ENCODE measurements at places on chromosomes 3 and 15.

GRCh38 chr3:25117005-25117593 is 311.0 kb upstream of the RARB start:
- no peak for DNase-seq

- no peak for DNase-seq
Observed at GRCh38 chr3:8540456-8540855, 38.8 kb downstream of the LMCD1 start.

DNA sequence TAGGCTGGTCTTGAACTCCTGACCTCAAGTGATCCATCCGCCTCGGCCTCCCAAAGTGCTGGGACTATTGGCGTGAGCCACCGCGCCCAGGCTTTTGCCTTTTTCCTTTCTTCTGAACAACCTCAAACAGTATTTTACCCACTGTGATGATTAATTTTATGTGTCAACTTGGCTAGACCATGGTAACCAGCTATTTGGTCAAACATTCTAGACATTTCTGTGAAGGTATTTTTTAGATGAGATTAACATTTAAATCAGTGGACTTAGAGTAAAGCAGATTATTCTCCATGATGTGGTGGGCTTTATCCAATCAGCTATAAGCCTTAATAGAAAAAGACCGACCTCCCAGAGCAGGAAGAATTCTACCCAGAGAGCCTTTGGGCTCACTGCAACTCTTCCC is 6.0 kb downstream of the SPATA12 start:
- DNase-seq, result no peak

DNA sequence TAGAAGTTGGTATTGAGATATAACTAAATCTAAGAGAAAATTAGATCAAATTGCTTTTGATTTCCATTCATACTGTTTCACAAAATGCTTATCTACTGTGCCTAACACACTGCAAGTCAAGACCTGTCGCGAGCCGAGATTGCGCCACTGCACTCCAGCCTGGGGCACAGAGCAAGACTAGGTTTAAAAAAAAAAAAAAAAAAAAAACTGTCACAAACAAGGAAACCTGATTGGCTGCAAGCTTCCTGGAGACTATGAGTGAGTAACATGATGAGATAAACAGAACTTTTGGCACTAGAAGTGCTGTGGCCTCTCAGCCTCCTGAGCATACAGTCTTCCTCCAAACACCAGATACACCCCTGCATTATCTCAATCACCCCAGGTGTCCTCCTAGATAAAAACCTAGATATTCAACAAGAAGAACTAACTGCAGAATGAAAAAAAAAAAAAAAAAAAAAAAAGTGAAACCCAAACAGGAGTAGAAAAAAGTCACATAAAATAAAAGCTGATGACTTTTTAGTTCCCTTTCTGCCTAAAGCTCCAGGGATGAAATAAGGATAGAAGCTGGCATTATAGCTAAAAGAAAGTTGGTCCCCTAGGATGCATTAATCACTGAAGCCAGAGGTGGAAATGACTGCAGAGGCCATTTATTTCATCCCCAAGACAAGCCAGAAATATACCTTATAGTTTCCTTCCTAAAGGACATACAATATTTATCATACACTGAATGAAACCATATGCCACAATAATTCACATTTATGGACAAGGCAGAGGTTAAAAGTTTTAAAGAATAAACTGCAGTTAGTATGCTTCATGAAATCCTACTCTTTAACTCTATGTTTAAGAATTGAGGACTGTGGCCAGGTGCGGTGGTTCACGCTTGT is 82.4 kb downstream of the P3H2 start:
- DNase-seq, result no peak

DNA sequence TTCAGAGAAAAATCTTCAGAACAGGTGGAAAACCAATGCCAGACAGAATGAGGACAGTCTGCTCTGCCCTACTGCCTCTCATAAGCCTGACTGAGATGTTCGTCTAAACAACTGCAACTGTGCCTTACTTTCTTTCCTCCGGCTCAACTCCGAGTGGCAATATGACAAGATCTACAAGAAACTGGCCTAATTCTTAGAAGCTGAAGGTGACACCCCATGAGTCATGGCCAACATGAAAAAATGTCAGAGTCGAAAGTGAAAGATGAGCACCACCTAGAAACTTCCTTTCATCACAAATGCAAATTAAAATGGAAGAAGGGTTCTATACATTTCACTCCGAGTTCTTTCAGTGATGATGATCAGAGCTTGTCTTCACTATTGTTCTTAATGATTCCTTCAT is 12.9 kb downstream of the PCYT1A start:
- DNase-seq, result no peak

- no peak for DNase-seq
Observed at GRCh38 chr15:100341239-100341749, 481 bp downstream of the ADAMTS17 start.

- no peak for DNase-seq
Observed at GRCh38 chr15:40929660-40930429, 705 bp downstream of the DLL4 start.

GRCh38 chr3:149377408-149378364 is at the start of gene TM4SF1:
Gene TM4SF1, minus strand, starts transcription at chr3:149377649. Its CDS starts 102 bp downstream, at chr3:149377547.
- DNase-seq, result peak; percentile 68

DNA sequence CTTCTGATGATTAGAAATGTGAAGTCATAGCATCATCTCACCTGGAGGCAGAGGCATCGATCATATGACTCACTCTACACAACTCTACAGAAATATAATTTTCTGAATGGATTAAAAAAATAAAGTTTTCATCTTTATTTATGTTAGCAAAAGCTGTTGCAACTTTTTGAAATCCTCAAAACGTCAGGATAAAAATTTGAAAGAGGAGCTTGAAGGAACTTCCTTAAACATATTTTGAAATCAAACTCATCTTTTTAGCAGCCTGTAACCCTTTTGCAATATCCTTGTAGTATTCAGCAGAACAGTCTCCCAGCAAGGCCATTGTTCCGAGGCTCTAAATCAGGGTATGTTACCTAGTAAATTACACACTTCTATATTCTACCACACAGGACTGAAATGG is 985.4 kb downstream of the PLOD2 start:
- no peak for DNase-seq

- DNase-seq, result no peak
Observed at GRCh38 chr3:173823911-173824460, 426.4 kb downstream of the NLGN1 start.

DNA sequence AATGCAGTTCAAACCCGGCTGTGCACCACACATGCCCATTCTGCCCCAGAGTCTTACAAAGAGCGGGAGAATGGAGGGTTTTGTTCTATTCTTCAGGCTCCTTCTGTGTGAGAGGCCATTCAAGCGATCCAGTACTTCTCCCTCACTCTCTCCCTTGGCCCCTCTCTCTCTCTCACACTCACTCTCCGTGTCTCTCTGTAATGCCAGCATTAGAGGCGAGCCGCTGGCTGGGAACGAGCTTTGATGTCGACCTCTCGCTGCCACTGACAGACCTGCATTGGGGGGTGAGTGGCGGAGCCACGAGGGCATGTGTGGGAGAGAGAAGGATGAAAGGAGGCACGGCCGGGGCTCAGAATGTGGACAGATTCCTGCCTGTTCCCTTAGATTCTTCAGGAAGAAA is 231.7 kb upstream of the ARRDC4 start:
- no peak for DNase-seq

- peak; percentile 41 for DNase-seq
Observed at GRCh38 chr3:172869368-172869771, 118.8 kb downstream of the ECT2 start.

DNA sequence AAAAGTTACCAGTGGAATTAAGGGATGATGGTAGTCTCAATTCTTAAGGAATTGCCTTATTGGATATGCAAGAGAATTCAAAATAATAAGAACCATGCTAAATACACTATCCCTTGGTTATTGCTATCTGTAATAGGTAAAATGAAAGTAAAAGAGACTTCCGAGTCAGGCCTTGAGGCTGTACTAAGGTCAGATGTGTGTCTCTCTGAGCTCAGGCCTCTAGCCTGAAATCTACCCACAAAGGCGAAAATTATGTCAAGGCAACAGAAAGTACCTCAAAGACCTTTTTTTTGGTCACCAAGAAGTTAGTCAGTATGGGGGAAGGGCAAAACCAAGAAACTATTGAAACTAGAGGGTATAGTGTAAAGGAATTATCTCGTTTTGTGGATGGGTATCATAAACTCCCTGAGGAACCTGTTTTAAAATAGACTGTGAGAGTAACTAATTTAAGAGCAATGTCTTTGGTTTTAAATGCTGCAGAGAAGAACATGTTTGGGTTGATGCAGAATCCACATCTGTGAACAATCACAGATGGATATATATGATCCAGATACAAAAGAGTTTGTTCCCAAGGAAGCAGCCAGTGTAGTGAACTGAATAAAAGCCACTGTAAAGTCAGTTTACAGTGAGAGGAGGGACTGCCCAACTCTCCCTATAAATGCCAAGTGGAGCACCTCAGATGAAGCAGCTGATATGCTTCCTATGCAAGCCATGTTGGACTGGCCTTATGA is 382.3 kb upstream of the SEMA6D start:
- no peak for DNase-seq

DNA sequence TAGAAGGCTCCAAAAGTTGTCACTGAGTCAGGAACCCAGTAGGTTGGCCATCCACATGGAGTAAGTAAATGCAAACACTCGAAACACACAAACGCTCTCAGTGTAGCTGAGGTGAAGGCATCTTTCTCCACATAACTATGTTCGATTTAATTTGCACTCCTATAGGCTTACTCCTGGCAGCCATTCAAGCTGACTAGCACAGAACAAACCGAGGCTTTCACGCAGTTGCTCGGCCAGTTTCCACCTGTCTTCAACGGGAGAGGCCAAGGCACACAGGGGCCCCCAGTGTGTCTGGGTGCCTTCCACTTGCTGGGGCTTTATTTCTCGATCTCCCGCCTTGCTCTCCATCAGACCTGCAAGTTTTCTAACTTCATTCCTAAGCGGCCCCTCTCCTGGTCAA is 18.9 kb downstream of the RGMA start:
- DNase-seq, result no peak

- no peak for DNase-seq
Observed at GRCh38 chr15:94075349-94075748, 156.0 kb upstream of the MCTP2 start.

DNA sequence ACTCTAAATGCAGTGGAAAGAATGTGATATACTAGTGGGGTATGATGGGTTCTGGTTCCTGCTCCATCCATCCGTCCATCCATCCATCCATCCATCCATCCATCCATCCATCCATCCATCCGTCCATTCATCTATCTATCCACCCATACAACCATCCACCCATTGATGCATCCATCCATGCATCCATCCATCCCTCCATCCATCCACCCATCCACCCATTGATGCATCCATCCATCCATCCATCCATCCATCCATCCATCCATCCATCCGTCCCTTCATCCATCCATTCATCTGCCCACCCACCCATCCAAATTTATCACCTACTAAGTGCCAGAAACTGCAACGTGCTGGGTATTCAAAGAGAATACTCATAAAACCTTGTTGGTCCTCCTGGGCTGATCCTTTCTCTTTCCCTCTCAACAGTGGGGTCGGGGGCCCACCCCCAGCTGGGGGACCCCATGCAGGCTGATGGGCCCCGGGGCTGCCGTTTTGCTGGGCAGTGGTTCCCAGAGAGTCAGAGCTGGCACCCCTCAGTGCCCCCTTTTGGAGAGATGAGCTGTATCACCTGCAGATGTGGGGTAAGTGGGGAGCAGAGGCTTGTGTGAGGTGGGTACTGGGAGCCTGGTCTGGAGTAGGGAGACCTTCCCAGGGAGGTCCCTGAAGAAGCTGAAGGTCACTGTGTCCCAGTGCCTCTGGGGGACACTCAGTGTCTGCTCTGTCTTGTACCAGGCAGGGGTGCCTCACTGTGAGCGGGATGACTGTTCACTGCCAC is 8.5 kb downstream of the CHRD start:
- no peak for DNase-seq

DNA sequence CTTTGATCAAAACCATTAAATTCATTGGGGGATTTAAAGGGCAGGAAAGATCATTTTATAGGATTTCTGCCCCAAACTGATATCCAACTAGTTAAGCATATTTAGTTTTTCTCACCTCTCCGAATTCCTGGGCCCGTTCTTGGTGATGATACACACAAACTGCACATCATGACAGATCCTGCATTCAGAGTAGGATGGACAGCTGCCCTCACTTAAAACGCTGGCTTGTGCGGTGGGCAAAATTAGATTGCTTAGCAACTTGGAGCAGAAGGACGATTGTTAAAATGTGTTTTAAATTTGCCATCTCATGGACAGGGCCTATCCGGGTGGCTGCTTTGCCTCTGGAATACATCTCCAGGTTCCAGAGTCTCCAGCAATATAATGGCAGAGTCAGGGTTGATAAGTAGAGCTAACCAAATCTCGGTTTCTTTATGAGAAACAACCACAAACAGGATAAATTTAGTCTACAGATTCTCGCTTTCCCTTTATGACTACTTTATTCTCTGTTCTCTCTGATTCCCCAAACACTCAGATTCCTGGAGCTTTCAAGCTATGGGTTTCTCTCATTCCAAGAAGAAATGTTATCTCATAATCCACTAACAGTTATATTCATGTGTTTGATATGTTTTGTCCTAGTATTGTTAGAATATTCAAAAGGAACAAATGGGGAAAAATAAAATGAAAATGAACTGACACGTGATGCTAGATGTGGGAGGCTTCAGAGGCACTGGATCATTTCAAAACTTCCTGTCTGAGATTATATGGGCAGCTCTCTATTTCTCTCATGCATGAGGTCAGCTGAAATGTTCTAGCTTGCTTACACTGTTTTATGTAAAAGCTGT is 1014.1 kb upstream of the SEMA6D start:
- no peak for DNase-seq

- DNase-seq, result peak; percentile 12
Observed at GRCh38 chr3:126245811-126246727, 65.7 kb upstream of the ALDH1L1 start.

DNA sequence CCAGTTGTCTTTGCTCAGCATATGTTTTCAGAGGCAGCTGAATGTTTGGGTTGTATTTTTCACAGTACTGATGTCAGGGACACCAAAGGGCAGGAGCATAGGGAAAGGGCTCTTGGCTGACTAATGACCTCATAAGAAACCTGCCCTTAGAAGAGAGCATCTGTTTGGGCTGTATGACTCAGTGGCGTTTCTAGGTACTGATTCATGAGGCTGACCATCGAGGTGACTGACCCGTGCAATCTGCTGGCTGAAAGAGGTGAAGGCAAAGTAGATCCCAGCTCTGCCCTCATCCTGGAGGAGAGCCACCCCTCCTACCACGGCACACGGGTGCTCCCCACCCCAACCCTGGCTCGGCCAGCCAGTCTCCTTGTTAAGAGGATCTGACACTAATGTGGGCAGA is 8.3 kb downstream of the LMCD1 start:
- DNase-seq, result no peak

DNA sequence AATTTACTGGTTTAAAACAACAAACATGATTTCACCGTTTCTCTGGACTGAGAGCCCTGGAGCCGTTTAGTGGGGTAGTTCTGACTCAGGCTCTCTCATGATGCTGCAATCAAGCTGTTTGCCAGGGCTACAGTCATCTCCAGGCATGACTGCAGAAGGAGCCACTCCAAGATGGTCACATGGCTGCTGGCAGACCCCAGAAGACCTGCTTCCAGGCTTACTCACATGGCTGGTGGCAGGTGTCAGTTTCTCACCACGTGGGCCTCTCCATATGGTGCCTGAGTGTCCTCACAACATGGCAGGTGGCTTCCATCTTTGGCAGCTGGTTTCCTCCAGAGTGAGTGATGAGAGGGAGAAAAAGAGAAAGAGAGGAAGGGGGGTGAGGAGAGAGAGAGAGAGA is 378.3 kb upstream of the RGMA start:
- DNase-seq, result peak; percentile 70

GRCh38 chr3:166304584-166304983 is 467.4 kb upstream of the BCHE start:
- no peak for DNase-seq

GRCh38 chr3:133463347-133463860 is 63.5 kb downstream of the BFSP2 start:
- no peak for DNase-seq

- DNase-seq, result no peak
Observed at GRCh38 chr3:46406443-46406787, 451 bp downstream of the CCR5AS start.

All from NCI-H1092 (cell line).